ENCODE measurements at places on chromosomes 16 and 17. TPM values are rescaled to one million over a fixed set of nuclear protein-coding genes. Genes with fewer than 3 reads are reported as not detected.

CMTM1 gene
- not detected for total RNA-seq

OTOA gene
- total RNA-seq = 0.33 TPM

MFSD11 gene
- 17.1 TPM for total RNA-seq

TBX2 gene
- 17.9 TPM for total RNA-seq
